GM12892 (cell line): ENCODE measurements at places on chromosomes 16 and 17.

DNA sequence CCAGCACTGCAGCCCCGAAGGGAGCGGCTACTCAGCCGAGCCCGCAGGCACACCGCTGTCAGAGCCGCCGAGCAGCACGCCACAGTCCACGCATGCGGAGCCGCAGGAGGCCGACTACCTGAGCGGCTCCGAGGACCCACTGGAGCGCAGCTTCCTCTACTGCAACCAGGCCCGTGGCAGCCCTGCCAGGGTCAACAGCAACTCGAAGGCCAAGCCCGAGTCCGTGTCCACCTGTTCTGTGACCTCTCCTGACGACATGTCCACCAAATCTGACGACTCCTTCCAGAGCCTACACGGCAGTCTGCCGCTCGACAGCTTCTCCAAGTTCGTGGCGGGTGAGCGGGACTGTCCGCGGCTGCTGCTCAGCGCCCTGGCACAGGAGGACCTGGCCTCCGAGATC, 42.4 kb downstream of the SREBF1 start:
- no peak for DNase-seq

DNA sequence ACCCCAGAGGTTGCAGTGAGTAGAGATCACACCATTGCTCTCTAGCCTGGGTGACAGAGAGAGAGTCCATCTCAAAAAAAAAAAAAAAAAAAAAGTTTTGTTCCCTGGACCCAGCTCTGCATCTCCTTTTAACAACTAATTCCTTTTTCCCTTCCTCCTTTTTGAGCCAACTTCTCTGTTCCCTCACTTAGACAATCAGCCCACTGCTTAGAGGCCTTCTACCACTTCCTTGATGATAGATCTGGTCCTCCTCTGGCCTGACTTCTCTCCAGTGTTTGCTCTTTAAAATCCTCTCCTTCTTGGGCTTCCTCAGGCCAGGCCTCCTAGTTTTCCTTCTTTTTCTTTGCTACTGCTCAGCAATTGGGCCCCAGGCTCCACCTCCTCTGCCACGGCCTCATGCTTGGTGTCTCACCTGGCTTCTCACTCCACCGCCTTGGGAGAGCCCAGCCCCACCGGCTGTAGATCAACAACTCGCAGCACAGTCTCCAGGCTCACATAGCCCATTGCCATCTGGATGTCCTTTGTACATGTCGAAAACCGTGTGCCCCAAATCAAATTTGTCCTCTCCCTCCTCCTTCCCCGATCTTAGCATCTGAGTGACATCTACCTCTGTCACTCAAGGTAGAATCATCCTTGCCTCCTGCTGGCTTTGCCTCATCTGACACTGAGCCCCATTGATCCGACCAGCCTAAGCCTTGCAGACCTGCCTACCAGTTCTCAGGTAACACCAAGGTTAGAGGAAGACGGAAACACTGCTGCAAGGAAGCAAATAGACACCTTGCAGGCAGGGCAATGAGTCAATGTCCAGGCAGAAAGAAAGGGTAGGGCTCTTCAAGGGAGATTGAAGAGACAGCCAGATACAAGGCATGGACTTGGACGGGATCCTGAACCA, 17.4 kb downstream of the ARHGAP27 start:
- DNase-seq = no peak

DNA sequence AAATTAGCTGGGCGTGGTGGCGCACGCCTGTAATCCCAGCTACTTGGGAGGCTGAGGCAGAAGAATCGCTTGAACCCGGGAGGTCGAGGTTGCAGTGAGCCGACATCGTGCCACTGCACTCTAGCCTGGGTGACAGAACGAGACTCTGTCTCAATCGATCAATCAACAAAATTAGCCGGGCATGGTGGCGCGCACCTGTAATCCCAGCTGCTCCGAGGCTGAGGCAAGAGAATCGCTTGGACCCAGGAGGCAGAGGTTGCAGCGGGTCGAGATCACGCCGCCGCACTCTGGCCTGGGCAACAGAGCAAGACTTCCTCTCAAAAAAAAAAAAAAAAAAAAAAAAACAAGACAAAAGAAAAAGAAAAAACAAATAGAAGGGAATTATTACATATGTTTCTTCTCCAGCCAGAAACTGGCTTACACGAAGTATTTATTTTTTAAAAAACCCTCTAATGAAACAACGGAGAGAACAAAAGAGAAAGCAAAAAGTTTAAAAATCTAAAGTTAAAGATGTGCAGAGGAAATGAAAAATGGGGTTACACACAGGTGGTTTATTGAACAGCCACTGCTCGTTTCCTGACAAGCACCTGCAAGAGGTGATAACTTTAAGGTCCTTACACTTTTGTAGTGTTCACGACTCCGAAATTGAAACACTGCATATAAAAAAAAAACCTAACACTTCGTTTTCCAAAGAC, 1.4 kb downstream of the SYNRG start:
- DNase-seq = peak; percentile 11

GRCh38 chr17:17946093-17946492, 26.1 kb downstream of the TOM1L2 start:
- no peak for DNase-seq

- no peak for DNase-seq
These were observed 2.9 kb downstream of the NKD1 start for GRCh38 chr16:50550866-50551641.

- DNase-seq = peak; percentile 62
These were observed at the start of gene SPIRE2 for GRCh38 chr16:89828199-89828869. Gene SPIRE2, plus strand, starts transcription at chr16:89828475. Its CDS starts 76 bp downstream, at chr16:89828551.

- DNase-seq = no peak
These were observed 68.0 kb upstream of the MAF start for GRCh38 chr16:79668502-79668901.

DNA sequence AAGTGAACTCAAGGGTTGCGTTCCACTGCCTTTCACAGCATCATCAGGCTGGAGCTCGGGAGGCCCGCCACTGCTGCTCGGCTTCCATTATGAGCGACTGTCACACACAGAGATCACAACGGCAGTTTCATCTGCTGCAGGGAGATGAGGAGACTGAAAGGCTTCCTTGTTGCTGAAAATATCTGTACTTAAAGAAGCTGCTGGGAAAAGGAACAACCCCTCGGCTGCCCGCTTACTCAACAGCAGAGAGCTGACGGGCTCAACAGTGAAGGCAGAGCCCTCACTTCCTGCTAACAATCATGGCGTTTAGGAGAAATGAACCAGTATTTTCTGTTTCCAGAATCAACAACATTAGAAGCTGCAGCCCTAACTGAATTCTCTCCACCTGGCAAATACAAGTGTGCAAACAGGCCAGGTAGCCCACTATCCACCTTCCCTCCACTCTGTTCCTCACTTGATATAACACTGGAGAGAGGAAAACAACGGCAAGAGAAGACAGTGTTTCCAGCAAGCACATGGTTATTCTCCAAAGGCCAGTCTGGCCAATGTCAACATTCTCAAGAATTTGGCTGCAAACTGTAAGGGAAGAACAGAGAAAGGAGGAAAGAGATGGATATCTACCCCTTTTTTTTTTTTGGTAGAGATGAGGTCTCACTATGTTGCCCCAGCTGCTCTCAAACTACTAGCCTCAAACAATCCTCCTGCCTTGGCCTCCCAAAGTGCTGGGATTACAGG, 33.7 kb downstream of the MBTPS1 start:
- DNase-seq = no peak
